NCI-H1105 treated with DMSO at 0.1 percent for 48 hours (cell line): ENCODE measurements at places on chromosomes 7 and 10.

- DNase-seq: no peak
These were observed 24.3 kb downstream of the HSPB1 start for GRCh38 chr7:76326646-76327233.

- DNase-seq: no peak
These were observed 824 bp downstream of the LRIT2 start for GRCh38 chr10:84224411-84225028.

DNA sequence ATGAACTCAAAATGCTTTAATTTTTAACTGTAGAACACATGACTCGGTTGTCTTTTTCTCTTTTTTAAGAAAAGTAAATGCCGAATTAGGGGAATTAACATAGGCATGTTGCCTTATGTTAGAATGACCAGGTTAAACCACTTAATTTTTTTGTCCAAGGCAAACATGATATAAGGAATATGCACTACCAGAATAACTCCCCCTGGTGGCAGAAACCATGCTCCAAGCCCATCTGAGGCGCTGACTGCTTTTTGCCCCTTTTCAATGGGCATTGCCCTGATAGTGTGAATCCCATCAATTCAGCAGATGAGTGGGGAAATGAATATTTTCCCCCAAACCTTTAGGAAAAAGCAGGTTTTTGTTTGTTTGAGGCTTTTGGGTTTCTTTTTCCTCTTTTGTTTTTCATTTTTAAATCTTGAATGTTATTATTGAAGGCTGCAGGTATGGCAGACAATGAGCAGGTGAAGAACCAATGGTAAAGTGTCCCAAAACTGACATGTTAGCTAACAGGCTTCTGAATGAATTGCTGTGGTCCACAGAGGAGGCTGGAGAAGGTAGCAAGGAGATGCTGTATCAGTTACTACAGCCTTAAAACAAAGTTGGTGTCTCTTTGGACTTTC, 284.3 kb downstream of the SORCS3 start:
- DNase-seq: peak; percentile 29

DNA sequence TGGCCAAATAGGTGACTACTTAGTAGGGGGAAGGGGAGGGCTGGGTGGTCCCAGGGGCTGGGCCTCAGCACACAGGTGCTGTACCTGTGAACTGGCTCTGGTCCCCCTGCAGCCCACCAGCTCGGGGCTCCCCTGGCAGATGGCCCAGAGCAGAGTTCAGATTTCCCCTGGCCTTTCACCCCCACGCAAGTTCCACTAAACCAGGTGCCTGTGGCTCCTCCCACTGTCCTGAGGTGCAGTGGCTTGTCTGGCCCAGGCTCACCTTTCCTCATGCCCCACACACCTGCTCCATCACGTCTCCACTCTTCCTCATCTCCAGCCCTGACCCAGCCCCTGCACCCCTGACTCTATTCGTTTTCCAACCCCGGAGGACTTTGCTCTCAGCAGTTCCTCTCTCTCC, 47.3 kb upstream of the OPALIN start:
- no peak for DNase-seq
